Tibial nerve (tissue), 4 donors: ENCODE measurements at places on chromosomes 7 and 10. TPM values are rescaled to one million over a fixed set of nuclear protein-coding genes. Genes with fewer than 3 reads are reported as not detected.
A peak's percentile ranks its signal among the peaks of the same experiment; 100 is the strongest.

GRCh38 chr10:114824391-114824790, 2.8 kb downstream of the FHIP2A start:
- no peaks in the 10 kb centered on the region for H3K36me3 ChIP-seq
- H3K27me3 ChIP-seq = no peaks in the 10 kb centered on the region

DNA sequence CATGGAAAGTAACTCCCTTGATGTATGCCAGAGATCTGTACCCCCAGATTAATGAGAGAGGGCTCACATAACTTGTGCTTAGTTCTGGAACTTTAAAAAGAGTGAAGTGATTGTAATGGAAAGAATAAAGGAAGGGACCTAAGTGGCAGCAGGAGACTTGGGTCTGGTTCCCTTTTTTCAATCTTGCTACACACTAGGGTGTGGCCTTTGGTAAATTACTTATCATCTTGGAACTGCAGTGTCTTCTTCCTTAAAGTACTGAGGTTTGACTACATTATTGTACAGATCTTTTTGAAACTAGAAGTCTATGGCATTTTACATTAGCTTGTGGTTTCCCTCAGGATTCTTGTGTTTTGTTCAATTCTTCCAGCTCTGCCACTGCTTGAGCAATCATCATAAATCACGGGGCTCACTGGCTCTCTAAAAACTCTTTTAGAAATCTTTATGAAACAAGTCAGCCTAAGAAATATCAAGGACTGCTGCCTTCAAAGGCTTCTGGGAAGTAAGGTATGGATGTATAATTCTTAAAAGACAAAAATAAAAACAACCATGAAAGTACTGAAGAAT, 22.5 kb upstream of the CHRM2 start:
- H3K27me3 ChIP-seq = no peaks in the 10 kb centered on the region
- no peaks in the 10 kb centered on the region for H3K36me3 ChIP-seq
- no peak overlapping the region for H3K27ac ChIP-seq

DNA sequence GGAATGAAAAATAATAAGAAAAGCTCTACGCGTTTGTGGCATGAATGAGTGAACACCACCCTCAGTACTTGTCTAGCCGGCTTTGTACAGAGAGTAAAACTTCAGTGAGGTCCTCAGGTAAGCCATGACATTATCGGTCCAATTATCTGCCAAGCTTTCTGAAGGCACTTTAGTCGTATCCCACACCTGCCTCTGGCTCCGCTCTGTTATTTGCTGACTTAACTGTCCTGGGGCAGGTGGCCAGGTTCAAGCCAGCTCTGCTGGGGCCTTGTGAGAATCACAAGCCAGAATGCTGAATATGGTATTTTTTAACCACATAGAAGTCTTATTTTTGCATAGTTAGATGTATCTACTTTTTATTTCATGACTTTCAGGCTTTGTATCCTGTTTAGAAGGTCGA, 66.0 kb upstream of the FHIP2A start:
- H3K27me3 ChIP-seq = no peaks in the 10 kb centered on the region
- H3K4me3 ChIP-seq = no peak overlapping the region
- H3K27ac ChIP-seq = no peak overlapping the region
- no peak for DNase-seq
- H3K36me3 ChIP-seq = no peaks in the 10 kb centered on the region

DNA sequence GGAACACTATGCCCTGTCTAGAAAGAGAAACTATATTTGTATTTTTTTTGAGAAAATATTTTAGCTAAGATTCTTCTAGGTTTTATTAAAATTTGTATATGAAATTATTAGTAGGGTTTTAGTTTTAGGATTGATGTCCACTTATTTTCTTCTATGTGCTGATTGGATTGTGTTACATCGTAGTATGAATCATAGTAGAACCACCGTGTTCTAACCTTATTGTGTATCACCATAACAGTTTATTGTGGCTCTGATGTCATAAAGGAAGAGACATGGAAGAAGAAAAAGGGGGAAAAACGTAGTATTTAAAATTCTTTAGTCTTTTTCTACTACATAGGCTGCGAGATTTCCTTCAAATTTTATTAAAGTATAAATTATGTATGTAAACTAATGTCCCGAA, 1.9 kb downstream of the AGBL3 start:
- DNase-seq = no peak
- peak overlapping the region; percentile 94 for H3K27ac ChIP-seq
- no peaks in the 10 kb centered on the region for H3K36me3 ChIP-seq
- peaks cover 37% of the 10 kb centered on the region for H3K4me1 ChIP-seq
- no peaks in the 10 kb centered on the region for H3K27me3 ChIP-seq

PDCD11 gene
- 15.3 TPM for total RNA-seq

GJD4 gene
- 0.20 TPM for total RNA-seq

C10orf62 gene
- total RNA-seq = 1.2 TPM

DNA sequence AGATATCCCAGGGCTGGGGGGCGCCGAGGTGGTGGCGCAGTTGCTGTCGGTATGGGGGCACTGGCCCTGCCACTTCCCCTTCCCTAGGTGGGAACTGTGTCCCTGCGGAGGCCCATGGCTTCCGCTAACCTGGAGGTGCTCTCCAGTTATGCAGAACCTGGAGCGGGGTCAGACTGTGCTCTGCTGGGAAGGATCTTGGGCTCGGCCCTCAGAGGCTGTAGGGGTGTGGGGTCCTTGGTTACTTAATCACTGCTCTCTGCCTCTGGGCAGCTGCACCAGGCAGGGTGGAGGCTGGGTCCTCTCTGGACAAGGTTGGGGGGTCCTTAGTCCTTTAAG, 2.4 kb downstream of the BRI3 start:
- no peaks in the 10 kb centered on the region for H3K36me3 ChIP-seq
- H3K27me3 ChIP-seq = no peaks in the 10 kb centered on the region
- DNase-seq = no peak
- H3K4me1 ChIP-seq = no peaks in the 10 kb centered on the region
- peak overlapping the region; percentile 100 for H3K4me3 ChIP-seq

DNA sequence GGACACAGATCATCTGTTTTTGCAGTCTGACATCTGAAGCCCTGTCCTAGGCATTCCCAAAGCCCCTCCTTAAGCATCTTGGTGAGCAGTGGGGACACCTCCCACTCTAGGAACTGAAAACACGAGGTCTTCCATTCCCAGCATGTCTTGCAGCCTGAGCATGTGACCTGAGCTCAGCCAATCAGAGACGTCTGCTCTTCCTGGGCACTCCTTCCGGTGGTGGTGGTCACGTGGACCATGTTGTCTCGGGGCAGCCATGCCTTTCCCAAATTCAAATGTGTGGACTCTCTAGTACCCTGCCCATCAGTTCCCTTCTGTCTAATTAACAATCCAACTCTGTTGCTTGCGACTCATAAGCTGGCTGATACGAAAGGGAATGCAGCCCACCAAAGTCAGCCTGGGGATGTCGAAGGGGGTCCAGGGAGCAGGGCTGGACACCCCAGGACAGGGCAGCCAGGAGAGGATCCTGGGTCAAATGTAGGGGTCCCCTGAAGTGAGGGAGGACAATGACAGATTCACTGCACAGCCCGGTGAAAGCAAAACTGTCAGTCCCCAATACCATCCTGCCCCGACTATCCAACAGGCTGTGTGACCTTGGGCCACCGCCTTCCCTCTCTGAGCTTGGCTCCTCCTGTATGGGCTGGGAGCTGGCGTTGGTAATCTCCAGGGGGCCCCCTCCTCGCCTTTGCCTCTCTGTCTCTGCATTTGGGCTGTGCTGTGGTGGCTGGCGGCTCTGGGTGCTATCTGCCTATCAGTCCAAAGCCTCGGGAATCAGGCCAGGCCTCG, 57.4 kb upstream of the BAIAP2L1 start:
- H3K4me3 ChIP-seq = no peak overlapping the region
- H3K4me1 ChIP-seq = no peaks in the 10 kb centered on the region
- H3K27me3 ChIP-seq = no peaks in the 10 kb centered on the region
- no peak overlapping the region for H3K27ac ChIP-seq
- H3K36me3 ChIP-seq = no peaks in the 10 kb centered on the region
- DNase-seq = no peak

DNA sequence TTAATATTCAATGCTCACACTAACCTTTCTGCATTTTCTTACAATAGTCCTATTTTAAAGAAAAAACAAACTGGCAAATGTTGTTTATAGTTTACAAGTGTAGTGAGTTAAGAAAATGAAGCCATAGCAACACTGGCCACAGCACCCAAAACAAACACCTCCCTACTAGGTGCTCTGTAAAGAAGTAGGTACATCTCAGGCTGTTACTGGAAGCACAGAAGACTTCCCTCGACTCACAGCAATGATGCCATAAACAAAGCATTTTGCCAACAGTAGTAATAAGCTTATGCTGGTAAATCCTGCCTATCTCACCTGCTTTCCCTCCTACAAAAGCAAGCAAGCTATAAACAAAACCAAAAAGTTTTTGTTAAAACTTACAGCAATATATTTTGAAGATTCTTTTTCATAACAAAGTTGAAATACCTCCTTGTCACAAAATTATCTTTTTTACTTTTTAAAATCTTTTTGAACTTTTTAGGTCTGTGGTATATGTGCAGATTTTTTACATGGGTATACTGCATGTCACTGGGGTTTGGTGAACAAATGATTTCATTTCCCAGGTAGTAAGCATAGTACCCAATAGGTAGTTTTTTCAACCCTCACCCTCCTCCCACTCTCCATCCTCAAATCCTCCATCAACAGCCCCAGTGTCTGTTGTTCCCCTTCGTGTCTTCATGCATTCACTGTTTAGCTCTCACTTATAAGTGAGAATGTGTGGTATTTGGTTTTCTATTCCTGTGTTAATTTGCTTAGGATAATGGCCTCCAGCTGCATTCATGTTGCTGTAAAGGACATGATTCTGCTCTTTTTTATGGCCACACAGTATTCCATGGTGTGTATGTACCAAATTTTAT, 28.4 kb downstream of the COA1 start:
- H3K27me3 ChIP-seq = no peaks in the 10 kb centered on the region
- no peak overlapping the region for H3K27ac ChIP-seq
- no peak for DNase-seq
- peaks cover 12% of the 10 kb centered on the region for H3K36me3 ChIP-seq

PPP1R17 gene
- not detected for total RNA-seq

GRCh38 chr10:70982443-70982842, 94.1 kb upstream of the PCBD1 start:
- H3K4me3 ChIP-seq = no peak overlapping the region
- no peaks in the 10 kb centered on the region for H3K27me3 ChIP-seq
- no peaks in the 10 kb centered on the region for H3K4me1 ChIP-seq
- no peak overlapping the region for H3K27ac ChIP-seq
- no peaks in the 10 kb centered on the region for H3K36me3 ChIP-seq

DNA sequence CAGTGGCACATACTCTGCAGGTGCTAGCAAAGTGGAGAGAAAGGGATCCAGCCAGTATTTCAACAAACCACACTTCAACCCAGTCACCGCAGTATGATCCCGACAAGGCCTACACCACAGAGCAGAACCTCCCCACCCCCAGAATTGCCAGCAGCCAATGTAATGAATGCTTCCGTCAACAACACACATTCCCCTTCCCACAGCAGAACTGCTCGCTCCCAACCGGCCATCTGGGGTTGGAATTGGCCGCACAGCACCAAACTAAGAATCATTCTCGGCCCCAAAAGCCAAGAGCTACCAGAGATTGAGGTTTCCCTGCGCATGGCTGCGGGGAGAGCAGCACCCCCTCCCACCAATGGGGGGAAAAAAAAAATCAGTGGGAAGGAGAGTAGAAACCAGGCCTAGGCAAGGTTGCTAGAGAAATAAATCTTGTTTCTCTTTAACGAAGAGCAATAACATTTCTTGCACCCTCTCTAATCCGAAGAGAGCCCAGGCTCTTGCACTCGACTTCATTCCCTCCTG, 1.1 kb downstream of the WASL start:
- peaks cover 79% of the 10 kb centered on the region for H3K4me1 ChIP-seq
- peak; percentile 34 for DNase-seq
- H3K4me3 ChIP-seq = peak overlapping the region; percentile 85
- peak overlapping the region; percentile 96 for H3K27ac ChIP-seq

DNA sequence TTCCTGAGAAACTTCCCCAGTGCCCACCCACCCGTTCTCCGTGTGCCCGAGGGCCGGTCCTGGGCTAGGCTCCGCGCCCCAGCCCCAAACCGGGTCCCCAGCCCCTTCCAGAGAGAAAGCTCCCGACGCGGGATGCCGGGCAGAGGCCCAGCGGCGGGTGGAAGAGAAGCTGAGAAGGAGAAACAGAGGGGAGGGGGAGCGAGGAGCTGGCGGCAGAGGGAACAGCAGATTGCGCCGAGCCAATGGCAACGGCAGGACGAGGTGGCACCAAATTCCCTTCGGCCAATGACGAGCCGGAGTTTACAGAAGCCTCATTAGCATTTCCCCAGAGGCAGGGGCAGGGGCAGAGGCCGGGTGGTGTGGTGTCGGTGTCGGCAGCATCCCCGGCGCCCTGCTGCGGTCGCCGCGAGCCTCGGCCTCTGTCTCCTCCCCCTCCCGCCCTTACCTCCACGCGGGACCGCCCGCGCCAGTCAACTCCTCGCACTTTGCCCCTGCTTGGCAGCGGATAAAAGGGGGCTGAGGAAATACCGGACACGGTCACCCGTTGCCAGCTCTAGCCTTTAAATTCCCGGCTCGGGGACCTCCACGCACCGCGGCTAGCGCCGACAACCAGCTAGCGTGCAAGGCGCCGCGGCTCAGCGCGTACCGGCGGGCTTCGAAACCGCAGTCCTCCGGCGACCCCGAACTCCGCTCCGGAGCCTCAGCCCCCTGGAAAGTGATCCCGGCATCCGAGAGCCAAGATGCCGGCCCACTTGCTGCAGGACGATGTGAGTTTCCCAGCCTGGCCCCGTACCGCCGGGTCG, at the start of gene SCD:
Gene SCD (plus strand): TSS at position 469 of the 803 bp plus-strand sequence. CDS start 272 bp downstream, at position 741.
- H3K4me3 ChIP-seq = peak within 1 kb of the TSS; percentile 79
- H3K27ac ChIP-seq = peak within 1 kb of the TSS; percentile 76
- H3K36me3 ChIP-seq = no peaks in the 10 kb centered on the region
- peak; percentile 48 for DNase-seq
- H3K4me1 ChIP-seq = peaks cover 67% of the 10 kb centered on the region

DNA sequence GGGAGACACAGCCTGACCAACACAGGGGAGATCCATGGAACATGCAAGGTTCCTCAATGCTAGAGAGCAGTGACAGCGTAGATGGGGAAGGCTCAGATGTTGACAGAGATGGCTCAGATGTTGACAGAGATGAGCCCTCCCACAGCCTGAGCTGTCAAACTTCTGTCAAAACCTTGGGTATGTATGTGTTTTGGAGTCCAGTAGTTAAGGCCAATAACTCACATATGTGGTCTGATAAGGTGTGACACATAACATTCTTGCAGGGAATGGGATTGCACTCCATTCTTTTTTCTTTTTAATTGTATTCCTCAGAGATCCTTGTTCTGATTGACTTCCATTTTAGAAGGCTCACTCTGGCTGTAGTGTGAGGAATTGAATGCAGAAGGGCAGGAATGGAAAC, 136.3 kb downstream of the C1GALT1 start:
- no peaks in the 10 kb centered on the region for H3K36me3 ChIP-seq
- no peak for DNase-seq
- no peak overlapping the region for H3K27ac ChIP-seq
- no peaks in the 10 kb centered on the region for H3K4me1 ChIP-seq
- no peaks in the 10 kb centered on the region for H3K27me3 ChIP-seq

GRCh38 chr7:42197451-42197850, 39.6 kb downstream of the GLI3 start:
- no peak overlapping the region for H3K27ac ChIP-seq
- H3K36me3 ChIP-seq = no peaks in the 10 kb centered on the region
- no peak overlapping the region for H3K4me3 ChIP-seq
- DNase-seq = no peak
- peaks cover 18% of the 10 kb centered on the region for H3K4me1 ChIP-seq

GRCh38 chr7:67413670-67414069, 417.0 kb downstream of the TYW1 start:
- H3K4me3 ChIP-seq = no peak overlapping the region

- H3K4me3 ChIP-seq = no peak overlapping the region
- no peaks in the 10 kb centered on the region for H3K36me3 ChIP-seq
- peak overlapping the region; percentile 62 for H3K27ac ChIP-seq
Observed at GRCh38 chr7:158811461-158811860, 17.8 kb downstream of the ESYT2 start.
